ENCODE measurements at places on chromosomes 2 and 18. TPM values are rescaled to one million over a fixed set of nuclear protein-coding genes. Genes with fewer than 3 reads are reported as not detected.

Gene DUSP2
- total RNA-seq: 59.4 TPM

Gene EVX2
- not detected for total RNA-seq

Gene CCBE1
- total RNA-seq: 9.3 TPM

Gene TTC39C
- 42.6 TPM for total RNA-seq

Gene CPO
- 0.89 TPM for total RNA-seq

Gene ADAM17
- 44.2 TPM for total RNA-seq

Gene FOXI3
- 3.7 TPM for total RNA-seq

Gene SDC1
- total RNA-seq: 127 TPM

Gene LHCGR
- total RNA-seq: 1.5 TPM

Gene TMEFF2
- total RNA-seq: 1.1 TPM

Gene CCDC68
- 1.3 TPM for total RNA-seq

Gene TPO
- 0.49 TPM for total RNA-seq

Gene PSMD14
- total RNA-seq: 45.5 TPM

Gene LYPD6
- 5.1 TPM for total RNA-seq

Gene ABCB11
- total RNA-seq: 0.79 TPM

Gene UCN
- total RNA-seq: 0.30 TPM

Gene KIF1A
- total RNA-seq: 0.89 TPM
